ENCODE measurements at places on chromosomes 6 and 20.

- no peak for DNase-seq
Measured at GRCh38 chr6:69985180-69985579, 118.8 kb downstream of the COL19A1 start.

DNA sequence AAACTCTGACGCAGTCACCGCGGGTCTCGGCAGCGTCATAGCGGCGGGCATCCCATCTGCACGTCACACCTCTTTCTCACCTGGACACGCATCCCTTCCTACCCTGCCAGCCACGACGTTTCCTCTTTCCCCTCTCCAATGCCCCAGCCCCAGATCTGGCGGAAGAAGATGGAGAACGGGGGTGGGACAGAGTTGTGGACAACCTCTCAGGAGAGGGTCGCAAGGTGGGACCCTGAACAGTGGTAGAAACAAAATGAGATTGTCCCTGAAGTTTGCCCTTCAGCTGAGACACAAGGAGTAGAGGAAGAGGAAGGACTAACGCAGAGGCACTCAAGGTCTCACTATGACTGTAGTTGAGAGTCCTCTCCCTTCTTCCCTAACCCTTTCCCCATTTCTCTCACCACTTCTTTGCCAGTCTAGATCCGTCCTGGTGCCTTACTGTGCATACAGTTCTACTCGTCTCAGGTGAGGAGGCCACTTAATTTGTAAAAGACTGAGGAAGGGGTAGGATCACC is 562 bp downstream of the TRIM39 start:
- no peak for DNase-seq

- no peak for DNase-seq
Measured at GRCh38 chr6:155055729-155056128, 60.6 kb downstream of the TIAM2 start.

DNA sequence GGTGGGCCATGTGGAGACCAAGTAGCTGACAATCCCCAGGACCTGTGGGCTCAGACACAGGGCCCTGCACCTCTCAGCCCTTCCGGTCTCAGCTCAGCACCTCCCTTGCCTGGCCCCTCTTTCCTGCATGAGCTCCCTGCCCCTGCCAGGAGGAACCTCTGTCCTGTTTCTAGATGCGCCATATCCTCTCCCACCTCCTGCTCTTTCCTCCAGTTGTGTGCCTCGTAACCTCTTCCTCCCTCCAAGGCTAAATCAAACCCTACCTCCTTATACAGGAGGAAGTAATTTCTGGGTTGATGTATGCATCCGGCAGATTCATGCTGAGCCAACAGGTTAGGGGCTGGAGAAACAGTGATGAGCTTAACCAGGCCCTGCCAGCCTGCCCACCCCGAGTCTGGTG is 30.9 kb downstream of the ITPR3 start:
- DNase-seq, result no peak

- no peak for DNase-seq
Measured at GRCh38 chr6:39496915-39497314, 174.4 kb upstream of the KCNK16 start.

DNA sequence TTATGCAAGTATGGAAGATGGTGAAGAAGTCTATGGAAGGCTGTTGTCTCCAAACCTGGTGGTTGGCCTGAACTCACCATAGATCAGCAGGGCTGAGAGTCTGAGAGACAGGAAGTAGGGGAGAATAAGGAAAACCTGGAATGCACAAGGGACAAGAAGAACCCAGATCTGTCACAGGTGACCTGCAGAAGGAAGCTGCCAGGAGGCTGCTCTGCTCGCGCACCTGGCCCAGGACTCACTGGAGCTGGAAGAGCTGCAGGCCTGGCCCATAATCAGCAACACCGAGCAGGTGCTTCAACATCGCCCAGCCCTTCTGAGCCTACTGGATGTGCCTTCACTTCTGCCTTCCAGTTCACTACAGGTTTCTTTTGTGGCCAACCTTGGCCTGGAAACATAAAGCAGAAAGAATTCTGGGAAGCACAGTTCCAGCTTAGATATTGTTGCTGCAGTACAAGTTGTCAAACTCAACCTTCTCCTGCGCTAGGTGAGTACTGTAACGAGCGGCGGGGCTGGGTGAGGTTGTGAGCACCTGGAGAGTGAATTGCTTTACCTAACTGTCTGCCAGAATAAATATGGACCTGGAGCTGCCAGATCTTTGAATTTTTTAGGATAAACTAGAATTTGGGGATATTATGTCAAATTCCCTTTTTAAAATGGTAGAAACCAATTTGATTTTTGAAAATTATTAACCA is 82.4 kb downstream of the CDH26 start:
- DNase-seq, result peak; percentile 34

- DNase-seq, result no peak
Measured at GRCh38 chr20:44288252-44288651, 22.8 kb downstream of the FITM2 start.

DNA sequence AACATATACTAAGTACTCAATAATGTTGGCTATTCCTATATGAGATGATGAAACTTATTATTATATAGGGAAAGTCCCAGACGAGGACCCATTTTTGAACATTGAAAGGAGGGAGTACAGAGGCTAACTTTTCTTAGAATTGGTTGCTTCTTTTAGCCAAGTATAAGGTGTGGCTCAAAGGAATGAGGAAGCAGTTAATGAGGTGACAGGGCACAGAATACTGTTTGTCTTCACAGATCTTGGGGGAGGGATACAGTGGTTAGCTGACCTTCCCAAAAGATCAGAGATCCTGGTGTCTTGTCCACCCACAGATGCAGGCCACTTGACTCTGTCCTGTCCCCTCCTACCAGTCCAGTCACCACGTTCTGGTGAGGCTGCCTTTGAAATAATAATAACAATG is 67.8 kb upstream of the EPB41L1 start:
- no peak for DNase-seq

DNA sequence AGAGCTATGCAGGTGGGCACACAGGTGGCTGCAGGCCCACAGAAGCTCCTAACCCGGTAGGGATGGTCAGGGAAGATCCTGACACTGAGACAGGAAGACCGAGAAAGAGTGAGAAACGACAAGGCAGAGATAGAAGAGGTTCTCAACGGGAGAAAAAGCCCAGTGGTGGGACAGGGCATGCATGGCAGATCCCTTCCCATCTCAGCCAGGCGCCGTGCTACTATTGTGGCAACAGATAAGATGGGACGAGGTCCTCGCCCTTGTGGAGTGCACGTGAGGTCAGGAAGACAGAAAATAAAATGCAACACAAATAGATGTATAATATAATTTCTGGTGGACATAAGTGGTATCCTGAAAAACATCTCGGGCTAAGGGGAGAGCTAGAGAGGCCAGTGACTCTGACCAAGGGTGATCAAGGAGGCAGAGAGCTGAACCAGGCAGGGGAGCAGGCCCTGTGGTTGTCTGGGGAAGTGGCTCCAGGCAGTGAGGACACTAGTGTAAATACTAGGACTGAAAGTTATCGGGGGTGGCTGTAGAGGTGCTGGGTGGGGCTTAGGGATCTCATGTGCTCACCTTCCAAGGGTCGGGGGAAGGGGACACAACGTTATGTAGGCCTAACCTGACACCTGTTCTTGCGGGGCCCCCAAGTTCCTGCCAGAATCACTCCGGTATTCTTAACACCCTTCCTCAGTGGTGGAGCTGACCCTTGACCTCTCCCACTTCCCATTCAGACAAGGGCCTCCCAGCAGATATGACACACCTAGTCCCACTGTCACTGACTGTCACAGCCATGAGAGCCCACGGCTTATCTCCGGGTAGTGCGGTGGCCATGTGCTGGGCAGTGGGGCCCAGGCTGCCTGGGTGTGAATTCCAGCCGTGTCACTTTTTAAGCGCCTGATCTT is 1.0 kb downstream of the SRXN1 start:
- DNase-seq, result peak; percentile 63

GRCh38 chr20:52837378-52837777 is 134.8 kb upstream of the TSHZ2 start:
- DNase-seq, result no peak

DNA sequence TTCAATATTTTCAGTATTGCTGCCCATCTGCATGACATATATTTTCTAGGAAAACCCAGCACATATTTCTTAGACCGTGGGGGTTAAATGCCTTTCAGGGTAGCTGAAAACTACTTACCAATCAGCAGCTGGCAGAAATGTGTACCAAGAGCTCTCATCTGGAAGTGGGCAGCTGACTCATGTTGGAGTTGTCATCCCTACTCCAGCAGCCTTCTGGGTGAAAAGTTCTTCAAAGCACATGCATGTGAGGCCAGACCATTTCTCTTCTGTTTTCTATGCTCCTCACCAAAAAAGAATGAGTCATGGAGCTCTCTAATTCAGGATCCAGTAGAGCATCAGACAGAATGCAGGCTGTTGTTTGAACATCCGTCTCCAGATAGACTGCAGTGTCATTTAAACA is 135.5 kb downstream of the PAX1 start:
- no peak for DNase-seq

GRCh38 chr6:108247965-108248536 is 12.8 kb downstream of the SNX3 start:
- no peak for DNase-seq

GRCh38 chr6:111357705-111358104 is 125.3 kb downstream of the REV3L start:
- no peak for DNase-seq

GRCh38 chr20:57413986-57414385 is 22.8 kb downstream of the RBM38 start:
- no peak for DNase-seq

DNA sequence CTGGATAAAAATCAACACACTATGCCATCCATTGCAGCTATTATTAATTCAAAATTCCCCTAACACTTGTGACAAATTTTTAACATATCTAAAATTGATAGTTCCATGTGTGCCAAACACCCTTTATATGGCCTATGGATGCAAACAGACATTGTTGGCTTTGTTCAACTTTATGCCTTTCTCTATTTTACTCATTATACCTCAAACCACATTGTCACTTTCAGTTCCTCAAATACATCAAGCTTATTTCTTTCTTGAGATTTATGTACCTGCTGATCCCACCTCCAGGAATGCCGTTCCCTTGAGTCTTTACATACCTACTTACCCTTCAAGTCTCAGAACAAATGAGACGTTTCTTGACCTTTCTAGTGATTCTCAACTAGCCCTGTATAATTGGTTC is 193.5 kb upstream of the PLN start:
- no peak for DNase-seq

Data from endodermal cell (in vitro differentiated cells).